ENCODE measurements at places on chromosomes 7 and 10. TPM values are rescaled to one million over a fixed set of nuclear protein-coding genes. Genes with fewer than 3 reads are reported as not detected.

TAC1 gene
- not detected for total RNA-seq

ENO4 gene
- total RNA-seq = not detected

MTERF1 gene
- total RNA-seq = 16.2 TPM

PHKG1 gene
- total RNA-seq = 1.1 TPM

OR2A42 gene
- total RNA-seq = not detected

DNA sequence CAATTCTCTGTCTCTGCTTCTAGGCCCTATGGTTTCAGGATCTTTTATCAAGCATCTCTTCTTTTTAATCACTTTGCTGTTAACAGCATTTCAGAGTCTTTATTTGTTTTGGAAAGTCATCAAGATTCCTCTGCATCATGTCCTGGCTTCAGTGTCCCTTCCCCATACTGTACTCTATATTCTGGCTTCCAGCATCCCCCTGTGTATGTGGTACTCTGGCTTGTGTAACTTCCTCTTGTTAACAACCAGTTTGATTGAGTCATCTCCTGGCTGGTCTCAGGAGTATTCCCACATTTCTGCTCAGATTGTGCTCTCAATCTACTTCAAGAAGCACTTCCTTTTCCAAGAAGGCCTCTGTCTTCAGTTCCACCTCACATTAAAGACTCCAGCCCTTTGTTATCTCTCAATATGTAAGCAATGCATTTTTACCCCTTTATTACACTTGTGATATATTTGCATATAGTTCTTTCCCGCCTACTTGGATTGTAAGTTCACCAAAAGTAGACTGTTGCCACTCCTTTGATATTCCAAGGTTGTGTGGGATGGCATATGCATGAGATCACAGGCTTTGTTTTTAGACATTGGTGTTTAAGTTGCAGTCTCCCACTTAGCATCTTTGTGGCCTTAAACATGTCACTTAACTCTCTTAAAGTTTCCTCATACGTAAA, 15.1 kb upstream of the ATE1 start:
- no peaks in the 10 kb centered on the region for H3K36me3 ChIP-seq
- no peak overlapping the region for H3K27ac ChIP-seq
- no peaks in the 10 kb centered on the region for H3K27me3 ChIP-seq
- H3K4me3 ChIP-seq = no peak overlapping the region
- peaks cover 28% of the 10 kb centered on the region for H3K4me1 ChIP-seq

DNA sequence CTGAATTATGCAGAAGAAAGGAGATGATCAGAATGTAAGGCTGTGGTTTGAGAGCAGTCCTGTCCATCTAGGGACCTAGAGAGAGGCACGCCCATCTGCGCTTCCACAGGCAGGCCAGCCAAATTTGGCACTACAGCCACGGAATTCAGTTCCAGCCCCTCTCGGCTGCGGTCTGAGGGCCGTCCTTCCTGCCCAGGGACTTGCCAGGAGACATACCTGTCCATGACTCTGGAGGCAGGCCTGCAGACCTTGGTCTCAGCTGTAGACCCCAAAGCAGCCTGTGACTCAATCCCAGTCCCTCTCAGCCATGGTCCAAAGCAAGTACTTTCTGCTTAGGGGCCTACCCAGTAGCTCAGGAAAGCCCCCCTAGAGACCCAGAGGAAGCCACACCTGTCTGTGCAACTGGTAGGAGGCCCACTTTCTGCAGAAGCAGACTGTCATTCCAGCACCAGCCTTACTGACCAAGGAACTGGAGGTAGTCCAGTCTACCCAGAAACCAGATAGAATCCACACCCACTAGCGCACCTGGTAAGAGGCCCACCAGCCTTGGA, 720.9 kb downstream of the PARD3 start:
- H3K4me3 ChIP-seq = no peak overlapping the region
- H3K27me3 ChIP-seq = no peaks in the 10 kb centered on the region
- no peaks in the 10 kb centered on the region for H3K36me3 ChIP-seq
- DNase-seq = no peak
- H3K27ac ChIP-seq = no peak overlapping the region
- no peaks in the 10 kb centered on the region for H3K4me1 ChIP-seq

- no peak overlapping the region for H3K4me3 ChIP-seq
- H3K27me3 ChIP-seq = peaks cover 5% of the 10 kb centered on the region
- no peak for DNase-seq
- no peak overlapping the region for H3K27ac ChIP-seq
- H3K4me1 ChIP-seq = peaks cover 12% of the 10 kb centered on the region
Measured at GRCh38 chr10:123129618-123130271, 6.0 kb upstream of the HMX3 start.

DNA sequence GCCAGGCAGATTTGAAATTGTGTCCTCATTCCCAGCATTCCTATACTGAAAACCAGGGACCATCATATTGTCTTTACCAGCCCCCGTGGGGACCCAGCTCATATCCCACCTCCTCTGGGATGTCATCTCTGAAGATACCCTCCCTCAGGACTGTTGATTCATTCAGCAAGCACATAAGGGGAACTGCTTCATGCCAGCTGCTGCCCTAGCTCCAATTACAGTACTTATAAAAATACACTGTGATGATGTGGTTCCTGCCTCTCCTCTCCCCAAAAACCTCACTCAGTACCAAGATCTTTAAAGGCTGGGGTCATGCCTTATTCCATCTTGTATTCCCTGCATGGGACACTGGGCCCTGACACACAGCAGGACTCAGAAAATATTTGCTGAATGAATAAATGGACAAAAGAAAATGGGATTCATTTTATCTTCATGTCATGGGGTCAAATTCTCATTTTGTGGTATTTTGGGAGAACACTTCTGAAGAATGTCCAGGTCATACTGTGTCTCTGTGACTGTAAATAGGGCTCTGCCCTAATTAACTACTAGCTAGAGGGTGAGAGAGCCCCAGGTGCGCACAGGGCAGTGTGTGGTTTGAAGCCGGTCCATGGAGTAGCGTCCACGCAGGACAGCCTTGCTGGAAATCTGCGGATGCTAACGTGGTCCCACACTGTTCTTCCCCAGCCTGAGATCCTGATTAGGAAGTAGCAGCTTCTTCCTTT, 29.0 kb upstream of the DAGLB start:
- no peak overlapping the region for H3K4me3 ChIP-seq
- DNase-seq = no peak
- H3K27ac ChIP-seq = no peak overlapping the region
- H3K36me3 ChIP-seq = peaks cover 4% of the 10 kb centered on the region

DNA sequence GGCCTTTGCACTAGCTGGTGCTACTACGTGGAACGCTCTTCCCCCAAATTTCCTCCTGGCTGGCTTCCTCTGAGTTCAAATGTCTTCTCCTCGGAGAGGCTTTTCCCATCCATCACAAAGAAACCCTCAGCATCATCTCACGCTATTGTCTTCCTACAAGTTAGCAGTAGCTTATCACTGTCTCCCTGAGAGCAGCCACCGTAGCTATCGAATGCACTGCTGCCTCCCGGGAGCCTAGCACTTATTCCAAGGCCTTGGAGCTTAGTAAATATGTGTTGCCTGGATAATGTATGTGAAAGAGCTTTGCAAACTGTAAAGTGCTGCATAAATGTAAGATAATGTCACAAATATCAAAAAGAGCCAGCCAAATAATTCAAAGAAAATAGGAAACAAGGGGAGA, 124.4 kb downstream of the KCNMA1 start:
- H3K4me3 ChIP-seq = no peak overlapping the region
- peaks cover 29% of the 10 kb centered on the region for H3K4me1 ChIP-seq
- H3K27me3 ChIP-seq = no peaks in the 10 kb centered on the region
- no peaks in the 10 kb centered on the region for H3K36me3 ChIP-seq

- no peak overlapping the region for H3K27ac ChIP-seq
- no peaks in the 10 kb centered on the region for H3K27me3 ChIP-seq
- H3K4me3 ChIP-seq = no peak overlapping the region
- DNase-seq = no peak
Measured at GRCh38 chr7:81949306-81949705, 179.5 kb upstream of the HGF start.

DNA sequence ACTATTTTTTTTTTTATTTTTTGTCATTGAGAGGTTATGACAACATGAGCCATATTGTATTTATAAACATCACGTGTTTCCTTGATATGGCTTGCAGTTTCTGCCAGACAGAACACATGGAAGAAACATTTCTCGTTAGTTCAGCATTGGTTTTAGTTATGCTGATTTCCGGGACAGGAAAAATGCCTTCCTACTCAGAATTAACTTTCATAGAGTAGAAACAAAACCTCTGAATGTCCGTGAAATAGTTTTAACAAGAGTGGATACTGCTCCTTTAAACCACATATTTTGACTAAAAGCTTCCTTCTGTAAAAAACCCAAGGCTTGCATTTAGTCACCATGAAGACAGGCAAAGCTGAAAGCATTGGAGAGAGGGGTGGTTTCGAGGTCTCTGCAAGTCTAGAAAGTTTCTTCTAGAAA, 240.4 kb downstream of the KIAA1217 start:
- H3K4me3 ChIP-seq = no peak overlapping the region
- no peaks in the 10 kb centered on the region for H3K27me3 ChIP-seq
- H3K27ac ChIP-seq = peak overlapping the region; percentile 50
- no peaks in the 10 kb centered on the region for H3K36me3 ChIP-seq
- H3K4me1 ChIP-seq = peaks cover 12% of the 10 kb centered on the region

- H3K27me3 ChIP-seq = no peaks in the 10 kb centered on the region
- no peak overlapping the region for H3K27ac ChIP-seq
- no peaks in the 10 kb centered on the region for H3K4me1 ChIP-seq
- H3K4me3 ChIP-seq = no peak overlapping the region
- peak; percentile 37 for DNase-seq
Measured at GRCh38 chr10:128463991-128464760, 338.0 kb upstream of the MKI67 start.

GRCh38 chr7:81626008-81626407, 143.8 kb downstream of the HGF start:
- H3K4me3 ChIP-seq = no peak overlapping the region
- H3K27me3 ChIP-seq = no peaks in the 10 kb centered on the region
- H3K4me1 ChIP-seq = no peaks in the 10 kb centered on the region
- no peak for DNase-seq
- no peak overlapping the region for H3K27ac ChIP-seq

DNA sequence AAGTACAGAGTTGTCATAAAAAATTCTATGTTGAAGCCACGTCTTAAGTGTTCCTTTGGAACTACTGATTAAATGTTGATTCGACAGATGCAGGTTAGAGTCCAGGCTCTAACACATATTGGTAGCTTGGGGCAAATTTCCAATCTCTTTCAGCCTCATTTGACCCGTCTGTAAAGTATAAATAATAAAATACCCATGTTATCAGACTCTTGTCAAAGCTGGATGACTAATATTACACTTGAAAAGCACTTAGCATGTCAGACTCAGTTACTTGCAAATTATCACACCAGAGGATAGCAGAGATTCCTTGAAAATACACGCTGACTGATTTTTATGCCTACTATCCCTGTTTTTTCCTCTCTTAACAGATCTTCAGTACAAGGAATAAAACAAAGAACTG, 18.1 kb upstream of the MACC1 start:
- no peaks in the 10 kb centered on the region for H3K36me3 ChIP-seq
- no peaks in the 10 kb centered on the region for H3K27me3 ChIP-seq
- no peak overlapping the region for H3K27ac ChIP-seq
- DNase-seq = no peak
- H3K4me3 ChIP-seq = no peak overlapping the region

- H3K4me1 ChIP-seq = peaks cover 11% of the 10 kb centered on the region
- no peak overlapping the region for H3K4me3 ChIP-seq
- H3K27ac ChIP-seq = no peak overlapping the region
- no peaks in the 10 kb centered on the region for H3K36me3 ChIP-seq
Measured at GRCh38 chr10:51911723-51912122, 212.3 kb upstream of the CSTF2T start.
